ENCODE measurements at places on chromosomes 13 and 19.

DNA sequence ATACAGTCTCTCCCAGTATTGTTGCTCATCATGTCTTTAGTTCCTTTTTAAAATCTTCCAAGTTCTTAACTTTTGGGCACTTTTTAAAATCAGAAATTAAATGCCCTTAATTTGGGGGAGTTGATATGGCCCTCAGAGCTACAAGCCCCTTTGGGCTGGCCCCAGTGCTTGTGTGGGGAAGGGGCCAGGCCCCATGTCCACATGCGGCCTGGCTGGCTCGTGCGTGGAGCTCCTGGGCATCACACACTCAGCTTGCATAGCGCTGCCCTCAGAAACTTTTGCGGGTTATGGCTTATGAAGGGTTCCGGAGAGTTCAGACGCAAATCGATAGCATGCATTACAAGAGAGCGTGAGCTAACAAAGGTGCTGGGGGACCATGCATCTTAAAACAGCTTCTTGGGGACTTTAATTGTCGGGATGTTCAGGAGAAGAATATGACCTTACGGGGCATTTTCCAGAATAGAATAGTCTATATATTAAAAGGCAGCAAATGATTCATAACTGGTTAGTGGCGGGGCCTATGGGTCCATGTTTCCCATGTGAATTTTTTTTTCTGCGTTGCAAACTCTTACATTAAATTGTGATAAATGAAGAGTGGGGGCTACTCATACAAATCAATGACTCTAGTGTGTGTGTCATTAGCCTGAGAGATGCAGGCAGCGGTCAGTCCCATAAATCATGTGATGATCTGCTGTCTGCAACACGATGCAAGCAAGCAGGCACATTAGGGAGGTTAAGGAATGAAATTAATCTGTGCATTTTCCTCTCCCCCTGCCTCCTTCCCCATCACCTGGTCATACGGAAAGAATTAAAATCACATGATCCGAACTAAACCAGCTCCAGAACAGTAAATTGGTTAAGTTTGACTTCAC is 185.8 kb upstream of the TSHZ3 start:
- no peak for DNase-seq

DNA sequence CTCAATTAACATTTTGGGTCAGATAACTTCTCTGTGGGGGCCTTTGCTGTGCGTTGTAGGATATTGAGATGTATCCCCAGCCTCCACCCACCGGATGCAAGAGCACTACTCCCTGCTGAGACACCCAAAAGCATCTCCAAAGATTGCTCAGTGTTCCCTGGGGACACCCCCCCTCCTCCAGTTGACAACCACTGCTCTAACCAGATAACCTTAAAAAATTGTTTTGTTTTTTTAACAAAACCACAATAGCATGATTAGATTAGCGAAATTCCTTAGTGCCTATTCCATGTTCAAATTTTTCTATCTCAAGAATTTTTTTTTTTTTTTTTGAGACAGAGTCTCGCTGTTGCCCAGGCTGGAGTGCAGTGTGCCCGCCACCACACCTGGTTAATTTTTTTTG is 2.6 kb upstream of the EPN1 start:
- DNase-seq: no peak

DNA sequence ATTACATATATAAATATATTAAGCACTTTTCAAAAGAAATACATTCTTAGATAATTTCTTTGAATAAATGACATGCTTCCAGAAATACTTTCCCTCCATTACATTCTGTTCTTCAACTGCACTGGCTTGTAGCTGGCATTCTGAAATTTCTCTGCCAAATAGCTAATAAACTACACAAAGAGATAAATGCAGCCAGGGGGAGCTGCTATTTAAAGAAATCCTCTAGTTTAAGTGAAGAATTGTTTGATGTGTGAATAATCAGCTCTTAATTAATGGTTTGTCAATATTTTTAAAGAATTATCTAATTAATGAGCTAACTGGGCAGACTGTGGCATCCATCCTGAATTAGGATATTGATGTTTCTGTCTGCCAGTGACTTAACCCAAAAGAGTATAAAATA is 30.7 kb downstream of the SLC7A1 start:
- no peak for DNase-seq

DNA sequence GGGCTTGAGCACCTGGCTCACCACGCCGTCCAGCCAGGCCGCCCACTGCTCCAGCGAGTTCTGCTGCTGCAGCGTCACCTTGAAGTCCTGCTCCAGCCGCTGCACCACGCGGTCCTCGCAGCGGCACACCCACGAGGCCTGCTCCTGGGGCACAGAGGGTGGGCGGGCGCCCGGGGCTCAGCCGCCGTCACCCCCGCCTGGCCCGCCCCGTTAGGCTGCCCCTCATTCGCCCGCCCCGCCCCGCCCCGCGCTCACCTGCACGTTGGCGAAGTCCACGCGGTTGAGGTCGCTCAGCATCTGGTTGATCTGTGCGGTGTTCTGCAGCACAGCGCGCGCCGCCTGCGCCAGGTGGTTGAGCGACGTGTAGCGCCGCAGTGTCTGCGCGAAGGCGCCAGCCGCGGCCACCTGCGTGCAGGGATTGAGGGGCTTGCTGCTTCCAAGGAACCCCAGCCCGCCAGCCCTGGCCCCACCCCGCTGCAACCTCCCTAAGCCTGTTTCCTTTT is 11.3 kb downstream of the DCAF15 start:
- peak; percentile 15 for DNase-seq

DNA sequence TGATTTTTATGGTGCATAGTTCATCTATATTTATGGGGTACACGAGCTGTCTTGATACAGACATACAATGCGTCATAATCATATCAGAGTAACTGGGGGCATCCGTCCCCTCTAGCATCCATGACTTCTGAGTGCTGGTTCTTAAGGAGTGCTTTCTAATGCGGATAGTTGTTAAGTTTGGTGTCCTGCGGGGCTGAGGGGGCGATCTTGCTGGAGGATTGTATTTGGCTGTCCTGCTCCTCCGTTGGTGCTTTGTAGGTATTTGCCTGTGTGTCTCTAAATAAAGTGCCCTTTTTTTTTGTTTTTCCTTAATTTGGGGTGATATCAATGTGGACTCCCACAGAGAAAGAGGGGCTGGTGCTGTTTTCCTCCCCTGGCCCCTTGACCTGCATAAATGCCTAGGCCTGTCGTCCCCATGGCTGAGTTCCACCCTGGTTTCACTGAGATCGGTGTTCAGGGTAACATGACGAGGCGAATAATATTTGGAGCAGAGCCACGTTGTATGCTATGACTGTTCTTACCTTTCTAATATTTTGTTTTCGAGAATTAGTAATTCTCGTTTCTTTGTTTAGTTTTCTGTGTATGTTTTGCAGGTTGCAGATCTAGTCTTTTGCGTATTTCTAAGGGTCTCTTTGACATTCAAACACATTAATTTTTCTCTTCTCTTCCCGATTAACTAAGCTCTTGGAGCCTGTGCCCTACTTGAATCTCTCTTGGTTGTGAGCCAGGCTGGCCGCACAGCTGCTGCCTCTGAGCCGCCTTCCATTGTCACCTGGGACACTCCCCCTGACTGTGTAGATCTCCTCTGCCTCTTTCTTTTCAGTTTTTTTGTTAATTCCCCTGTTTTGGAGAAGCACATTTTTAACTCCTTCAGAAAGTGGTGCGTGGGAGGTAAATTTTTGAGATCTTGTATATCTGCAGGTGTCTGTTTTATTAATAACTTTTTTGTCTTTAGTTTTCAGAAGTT is 100.3 kb downstream of the ARHGEF7 start:
- no peak for DNase-seq

GRCh38 chr19:21751384-21751783 is 16.0 kb downstream of the ZNF100 start:
- peak; percentile 31 for DNase-seq

DNA sequence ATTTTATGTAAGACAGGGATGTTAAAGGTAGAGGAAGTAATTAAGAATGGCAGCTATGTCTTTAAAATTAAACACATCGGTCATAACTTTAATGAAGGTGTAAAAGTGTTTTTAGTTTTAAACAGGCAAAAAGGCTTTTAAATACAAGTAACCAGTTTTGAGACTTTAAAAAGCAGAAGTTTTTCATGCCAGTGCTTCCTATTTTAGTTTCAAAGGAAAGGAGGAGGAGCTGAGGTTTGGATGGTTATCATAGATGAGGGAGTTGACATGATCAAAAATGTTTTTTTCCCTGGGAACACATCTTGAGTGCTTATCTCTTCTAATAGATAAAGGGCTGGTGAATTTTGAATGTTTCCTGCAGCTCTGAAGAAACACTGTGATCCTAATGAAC is 42.9 kb downstream of the LRCH1 start:
- DNase-seq: no peak

DNA sequence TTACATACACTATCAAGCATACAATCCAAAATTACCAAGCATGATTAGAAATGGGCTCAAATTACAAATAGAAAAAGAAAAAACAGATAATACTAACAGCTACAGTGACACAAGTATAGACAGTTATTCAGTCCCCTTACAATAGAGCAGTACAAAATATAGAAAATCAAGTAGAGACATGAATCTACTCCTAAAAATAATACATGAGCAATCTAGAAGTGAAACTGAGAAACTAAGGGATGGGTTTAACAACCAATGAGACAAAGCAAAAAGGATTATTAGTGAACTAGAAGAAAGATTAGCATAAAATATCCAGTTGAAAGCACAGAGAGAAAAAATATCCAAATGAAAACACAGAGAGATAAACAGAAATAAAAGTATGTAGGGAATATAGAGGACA is 426.7 kb downstream of the TBC1D4 start:
- DNase-seq: no peak

GRCh38 chr13:100314132-100314910 is 225.4 kb downstream of the PCCA start:
- no peak for DNase-seq

DNA sequence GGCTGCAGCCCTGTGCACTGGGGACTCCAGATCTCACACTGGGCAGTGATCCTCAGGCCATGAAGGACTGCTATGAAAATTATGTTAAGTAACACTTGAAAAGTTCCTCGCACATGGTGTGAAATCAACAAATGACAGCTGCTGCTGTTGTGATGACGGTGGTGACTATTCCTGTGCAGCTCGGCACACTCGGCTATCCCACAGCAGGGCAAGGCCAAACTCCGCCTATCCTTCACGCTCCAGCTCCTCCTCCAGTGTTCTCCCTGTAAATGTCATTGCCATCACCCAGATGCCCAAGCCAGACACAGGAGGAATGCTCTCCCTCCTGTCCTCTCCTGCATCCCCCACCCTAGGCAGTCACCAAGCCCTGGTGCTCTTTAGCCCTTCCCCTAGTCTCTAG is 31.3 kb downstream of the GRIK5 start:
- DNase-seq: no peak

GRCh38 chr19:18464646-18465045 is 26.7 kb upstream of the ISYNA1 start:
- no peak for DNase-seq

GRCh38 chr19:1621021-1621420 is 15.8 kb upstream of the UQCR11 start:
- no peak for DNase-seq

DNA sequence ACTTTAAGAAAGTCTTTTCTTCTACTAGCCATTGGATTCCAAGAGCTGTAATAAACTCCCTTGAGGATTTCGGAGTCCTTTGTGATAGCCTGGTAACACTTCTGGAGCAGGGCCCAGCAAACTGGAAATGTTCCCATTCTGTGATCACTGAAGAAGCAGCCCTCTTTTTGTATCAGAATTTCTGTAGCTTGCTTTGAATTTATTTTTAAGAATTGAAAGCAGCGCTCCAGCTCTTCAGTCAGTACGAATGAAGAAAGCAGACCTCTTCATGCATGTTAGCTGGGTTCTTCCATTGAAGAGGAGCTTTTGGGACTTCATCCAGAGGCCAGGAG is 141.5 kb downstream of the AKAP11 start:
- no peak for DNase-seq

DNA sequence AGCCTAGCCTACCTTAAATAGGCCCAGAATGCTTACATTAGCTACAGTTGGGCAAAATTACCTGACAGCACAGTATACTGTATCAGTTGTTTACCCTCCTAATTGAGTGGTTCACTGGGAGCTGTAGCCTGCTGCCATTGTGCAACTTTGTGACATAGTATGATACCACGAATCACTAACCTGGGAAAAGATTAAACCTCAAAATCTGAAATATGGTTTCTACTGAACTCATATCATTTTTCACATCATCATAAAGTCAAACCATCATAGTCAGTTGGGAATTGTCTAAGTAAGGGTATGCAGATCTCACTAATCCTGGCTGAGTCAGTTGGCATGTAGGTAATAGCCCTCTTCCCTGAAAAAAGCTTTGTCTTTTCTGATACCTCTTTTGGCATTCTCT is 9.2 kb downstream of the PAN3 start:
- no peak for DNase-seq
